ENCODE measurements at places on chromosomes 3 and 15.
A peak's percentile ranks its signal among the peaks of the same experiment; 100 is the strongest.

DNA sequence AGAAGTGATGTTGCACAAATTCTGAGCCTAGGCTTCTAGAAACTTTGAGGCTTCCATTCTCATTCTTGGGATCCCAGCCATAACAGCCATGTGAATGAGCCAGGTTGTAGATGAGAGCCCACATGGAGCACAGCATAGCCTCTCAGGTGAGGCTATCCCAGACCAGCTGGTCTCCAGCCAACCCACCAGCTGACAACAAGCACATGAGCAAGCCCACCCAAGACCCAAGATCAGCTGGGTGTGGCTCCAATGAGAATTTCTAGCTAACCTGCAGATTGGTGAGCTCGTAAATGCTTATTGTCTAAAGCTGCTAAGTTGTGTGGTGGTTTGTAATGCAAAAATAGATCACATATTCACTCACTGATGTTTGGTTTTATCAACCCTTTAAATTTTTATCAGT lies 14.4 kb downstream of the KY start:
- DNase-seq, result no peak

- DNase-seq, result no peak
Measured at GRCh38 chr3:119796785-119797184, 14.9 kb downstream of the NR1I2 start.

DNA sequence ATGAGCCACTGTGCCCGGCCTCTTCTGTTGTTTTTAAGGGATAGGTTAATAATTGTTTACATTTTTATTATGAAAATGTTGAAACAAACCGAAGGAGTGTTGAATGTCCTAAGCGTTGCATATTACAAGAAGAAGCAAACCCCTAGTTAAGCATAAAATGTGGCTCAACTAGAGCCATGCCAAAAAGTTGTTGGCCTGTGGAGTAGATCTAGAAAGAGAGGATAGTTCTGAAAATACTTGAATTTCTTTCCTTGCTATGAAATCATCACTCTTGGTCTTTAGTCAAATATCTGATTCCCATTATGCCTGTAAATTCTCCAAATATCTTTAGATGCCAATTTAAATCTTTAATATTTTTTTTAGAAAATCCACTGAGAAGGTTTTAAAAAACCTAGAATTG lies 12.8 kb downstream of the RBP2 start:
- no peak for DNase-seq

DNA sequence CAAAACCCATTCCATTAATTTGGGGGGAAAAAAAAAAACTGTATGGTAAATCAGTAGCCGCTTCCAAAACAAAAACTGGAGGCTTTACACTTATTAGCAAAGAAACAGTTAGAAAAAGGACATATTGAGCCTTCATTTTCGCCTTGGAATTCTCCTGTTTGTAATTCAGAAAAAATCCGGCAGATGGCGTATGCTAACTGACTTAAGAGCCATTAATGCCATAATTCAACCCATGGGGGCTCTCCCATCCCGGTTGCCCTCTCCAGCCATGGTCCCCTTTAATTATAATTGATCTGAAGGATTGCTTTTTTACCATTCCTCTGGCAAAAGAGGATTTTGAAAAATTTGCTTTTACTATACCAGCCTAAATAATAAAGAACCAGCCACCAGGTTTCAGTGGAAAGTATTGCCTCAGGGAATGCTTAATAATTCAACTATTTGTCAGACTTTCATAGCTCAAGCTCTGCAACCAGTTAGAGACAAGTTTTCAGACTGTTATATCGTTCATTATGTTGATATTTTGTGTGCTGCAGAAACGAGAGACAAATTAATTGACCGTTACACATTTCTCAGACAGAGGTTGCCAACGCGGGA lies 9.4 kb upstream of the RPL24 start:
- no peak for DNase-seq

DNA sequence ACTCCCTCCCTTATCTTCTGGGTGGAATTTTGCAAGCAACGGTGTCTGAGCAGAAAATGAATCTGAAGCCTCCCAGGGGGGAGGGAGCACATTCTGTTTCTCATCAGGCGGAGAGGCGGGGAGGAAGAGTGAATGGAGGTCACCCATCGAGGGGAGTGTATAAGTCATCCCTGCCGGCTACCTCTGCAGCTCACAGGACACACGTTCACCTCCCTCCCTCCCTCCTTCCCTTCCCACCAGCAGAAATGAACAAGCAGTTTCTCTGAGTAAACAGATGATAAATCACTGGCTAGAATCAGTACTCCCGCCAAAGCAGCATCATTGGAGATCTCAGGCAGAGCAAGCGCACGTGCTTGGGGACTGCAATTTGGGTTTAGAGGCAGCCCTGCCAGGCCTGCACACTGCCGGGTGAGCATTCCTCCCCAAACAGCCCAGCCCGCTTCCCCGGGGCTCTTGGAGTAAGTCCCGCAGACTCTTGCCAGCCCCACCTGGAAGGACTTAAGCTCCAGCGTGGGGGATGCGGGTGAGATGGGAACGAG lies 38.3 kb downstream of the CPN2 start:
- no peak for DNase-seq

GRCh38 chr3:2300938-2301337 lies 202.3 kb downstream of the CNTN4 start:
- DNase-seq, result no peak

- DNase-seq, result peak; percentile 45
Measured at GRCh38 chr15:90097475-90097874, 4.8 kb downstream of the IDH2 start.

All from activated T-cell treated with anti-CD3 and anti-CD28 coated beads for 48 hours (primary cell).